RWPE2 (cell line): ENCODE measurements at places on chromosomes 3 and 15.
A peak's percentile ranks its signal among the peaks of the same experiment; 100 is the strongest.

GRCh38 chr3:155019575-155019974 is 60.5 kb upstream of the MME start:
- DNase-seq = no peak
- no peak overlapping the region for H3K27ac ChIP-seq
- H3K4me3 ChIP-seq = no peak overlapping the region
- no peaks in the 10 kb centered on the region for H3K36me3 ChIP-seq
- H3K27me3 ChIP-seq = no peaks in the 10 kb centered on the region

- H3K36me3 ChIP-seq = no peaks in the 10 kb centered on the region
- no peaks in the 10 kb centered on the region for H3K27me3 ChIP-seq
- H3K4me1 ChIP-seq = no peaks in the 10 kb centered on the region
- H3K27ac ChIP-seq = no peak overlapping the region
- H3K4me3 ChIP-seq = no peak overlapping the region
These were observed 451.1 kb upstream of the KCNMB2 start for GRCh38 chr3:178084938-178085816.

DNA sequence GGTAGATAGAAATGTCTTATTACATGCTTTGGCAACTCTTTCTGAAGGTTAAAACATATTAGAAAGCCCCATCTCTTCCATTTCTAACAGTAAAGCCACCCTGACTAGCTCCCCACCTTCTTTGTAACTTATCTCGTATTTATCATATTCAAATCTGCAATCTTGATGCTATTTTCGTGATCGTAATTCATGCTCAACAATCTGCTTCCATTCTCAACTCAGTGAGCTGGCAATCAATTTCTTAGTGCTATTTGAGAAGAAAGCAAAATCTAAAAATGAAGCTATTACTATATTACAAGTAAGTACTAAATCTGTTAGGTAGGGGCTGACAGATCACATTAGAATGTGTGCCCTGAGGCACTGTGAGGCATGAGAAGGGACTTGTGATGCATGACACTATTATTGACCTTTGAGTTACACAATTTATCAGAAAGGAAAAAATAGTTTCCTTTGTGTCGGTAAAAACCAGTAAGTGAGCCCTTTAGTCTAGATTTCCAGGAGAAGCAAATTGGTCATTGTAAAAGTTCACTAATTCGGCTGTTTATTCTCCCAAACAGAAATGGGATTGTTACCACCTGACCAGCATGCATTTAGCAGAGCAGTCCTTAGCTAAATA is 379.7 kb upstream of the CNTN6 start:
- no peaks in the 10 kb centered on the region for H3K36me3 ChIP-seq
- no peak overlapping the region for H3K4me3 ChIP-seq
- no peaks in the 10 kb centered on the region for H3K27me3 ChIP-seq
- no peak for DNase-seq
- no peak overlapping the region for H3K27ac ChIP-seq

- H3K4me1 ChIP-seq = peaks cover 9% of the 10 kb centered on the region
- no peaks in the 10 kb centered on the region for H3K27me3 ChIP-seq
- no peak for DNase-seq
- no peak overlapping the region for H3K27ac ChIP-seq
These were observed 202.8 kb upstream of the UBE2E1 start for GRCh38 chr3:23602971-23603370.

DNA sequence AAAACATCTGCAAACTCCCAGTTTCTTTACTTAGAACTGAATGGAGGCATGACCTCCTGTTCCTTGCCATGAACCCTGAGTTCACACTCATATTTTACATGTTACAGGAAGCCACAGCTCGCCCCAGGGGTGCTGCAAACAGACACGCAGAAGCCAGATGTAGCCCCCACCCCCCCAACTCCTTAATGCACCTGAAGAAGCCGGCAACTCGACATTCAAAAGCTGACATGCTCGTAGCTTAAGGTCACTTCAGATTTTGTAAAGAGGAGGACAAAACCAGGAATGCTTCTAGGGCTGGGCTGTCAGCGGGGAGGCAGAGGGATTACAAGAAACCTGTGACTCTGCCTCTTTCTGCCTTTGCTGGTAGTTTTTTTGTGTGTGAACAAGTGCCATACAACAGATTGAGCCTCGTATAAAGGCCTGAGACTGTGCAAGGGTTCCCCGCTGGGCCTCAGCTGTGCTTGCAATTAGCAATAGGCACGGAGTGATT is 42.0 kb upstream of the FEZF2 start:
- no peak for DNase-seq
- no peak overlapping the region for H3K4me3 ChIP-seq
- no peaks in the 10 kb centered on the region for H3K36me3 ChIP-seq
- no peak overlapping the region for H3K27ac ChIP-seq
- H3K4me1 ChIP-seq = no peaks in the 10 kb centered on the region

DNA sequence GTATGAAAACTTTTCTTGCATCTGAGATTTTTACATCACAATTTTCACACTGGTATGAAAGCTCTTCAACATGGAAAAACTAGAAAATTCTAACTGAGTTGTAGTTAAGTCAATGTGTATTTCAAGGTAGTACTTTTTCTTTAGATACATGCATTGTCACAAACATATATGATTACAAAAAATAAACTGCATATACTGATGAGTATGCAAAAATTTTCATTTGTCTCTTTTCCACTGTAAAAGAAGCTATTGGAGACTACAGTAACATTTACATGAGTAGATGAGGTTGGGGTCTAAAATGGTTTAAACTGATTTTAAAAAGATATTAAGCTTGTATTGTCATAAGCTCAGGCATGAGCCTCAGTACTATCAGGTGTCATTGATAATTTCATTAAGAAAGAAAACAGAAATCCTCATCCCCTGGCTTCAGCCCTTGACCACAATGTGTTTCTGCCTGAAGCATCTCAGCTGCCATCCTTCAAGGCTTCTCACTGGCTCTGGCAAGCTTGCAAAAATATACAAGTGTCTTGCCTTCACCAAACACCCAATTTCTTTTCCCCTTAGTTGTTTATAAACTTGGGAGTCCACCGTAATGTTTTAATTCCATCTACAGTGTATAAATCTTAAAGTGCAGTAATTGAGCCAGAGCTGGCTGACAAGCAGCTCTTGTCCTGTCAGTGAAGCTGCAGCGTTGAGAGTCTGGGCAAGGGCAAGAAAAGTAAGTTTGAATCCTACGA is 71.9 kb downstream of the ALDH1A2 start:
- no peak overlapping the region for H3K27ac ChIP-seq
- no peaks in the 10 kb centered on the region for H3K4me1 ChIP-seq

GRCh38 chr3:66638717-66639116 is 137.9 kb upstream of the LRIG1 start:
- H3K4me3 ChIP-seq = no peak overlapping the region
- H3K27me3 ChIP-seq = no peaks in the 10 kb centered on the region
- H3K4me1 ChIP-seq = no peaks in the 10 kb centered on the region
- DNase-seq = no peak

DNA sequence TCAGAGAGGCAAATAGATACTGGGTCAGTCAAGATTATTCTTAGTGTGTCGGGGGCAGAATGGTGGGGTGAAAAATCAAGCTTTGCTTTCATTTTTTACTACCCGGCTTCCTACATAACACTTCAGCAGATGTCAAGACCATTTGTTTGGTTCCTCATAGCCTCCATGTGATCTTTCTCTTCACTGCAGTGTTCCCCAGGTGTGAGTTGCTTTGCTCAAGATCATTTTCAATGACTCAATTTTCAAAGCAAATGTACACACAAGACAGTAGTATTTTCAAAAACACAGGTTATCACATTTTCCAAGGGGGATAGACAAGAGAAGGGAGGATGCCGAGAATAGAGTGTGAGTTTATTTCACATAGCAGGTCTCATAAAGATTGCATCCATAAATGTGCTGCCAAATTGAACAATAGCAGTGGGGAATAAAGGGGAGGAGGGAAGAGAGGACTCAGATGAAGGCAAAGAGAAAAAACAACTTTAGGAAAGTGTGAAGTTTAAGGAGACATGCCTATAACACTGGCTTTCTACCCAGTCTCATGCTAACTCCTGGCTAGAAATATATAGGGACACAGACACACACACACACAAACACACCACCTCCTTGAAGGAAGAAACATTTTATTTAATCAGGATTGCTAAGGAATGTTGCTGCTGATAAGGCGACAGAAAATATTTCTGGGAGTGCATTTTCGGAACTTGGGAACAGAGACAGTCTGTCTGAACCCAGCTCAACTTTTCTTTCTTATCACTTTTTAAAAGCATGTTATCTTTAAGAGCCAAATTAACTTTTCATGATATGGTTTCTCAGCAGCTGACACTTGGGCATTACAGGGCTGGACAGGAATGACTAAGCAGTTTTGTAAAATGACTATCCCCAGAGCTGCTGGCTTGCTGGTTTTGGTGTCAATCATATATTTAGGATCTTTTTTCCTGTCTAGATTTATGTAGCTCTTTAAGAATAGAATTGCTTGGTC is 402.4 kb downstream of the RBMS3 start:
- no peaks in the 10 kb centered on the region for H3K36me3 ChIP-seq
- no peak overlapping the region for H3K4me3 ChIP-seq
- H3K4me1 ChIP-seq = peaks cover 13% of the 10 kb centered on the region
- H3K27ac ChIP-seq = peak overlapping the region; percentile 38

- H3K27ac ChIP-seq = no peak overlapping the region
- peak; percentile 8 for DNase-seq
- H3K4me3 ChIP-seq = no peak overlapping the region
These were observed 159.4 kb upstream of the SMAD3 start for GRCh38 chr15:66905954-66906353.

GRCh38 chr3:62312201-62312600 is 61.1 kb downstream of the FEZF2 start:
- no peak for DNase-seq
- H3K36me3 ChIP-seq = peaks cover 11% of the 10 kb centered on the region
- no peak overlapping the region for H3K4me3 ChIP-seq
- no peaks in the 10 kb centered on the region for H3K4me1 ChIP-seq
- H3K27ac ChIP-seq = no peak overlapping the region
